ENCODE measurements at places on chromosomes 13 and 19.

DNA sequence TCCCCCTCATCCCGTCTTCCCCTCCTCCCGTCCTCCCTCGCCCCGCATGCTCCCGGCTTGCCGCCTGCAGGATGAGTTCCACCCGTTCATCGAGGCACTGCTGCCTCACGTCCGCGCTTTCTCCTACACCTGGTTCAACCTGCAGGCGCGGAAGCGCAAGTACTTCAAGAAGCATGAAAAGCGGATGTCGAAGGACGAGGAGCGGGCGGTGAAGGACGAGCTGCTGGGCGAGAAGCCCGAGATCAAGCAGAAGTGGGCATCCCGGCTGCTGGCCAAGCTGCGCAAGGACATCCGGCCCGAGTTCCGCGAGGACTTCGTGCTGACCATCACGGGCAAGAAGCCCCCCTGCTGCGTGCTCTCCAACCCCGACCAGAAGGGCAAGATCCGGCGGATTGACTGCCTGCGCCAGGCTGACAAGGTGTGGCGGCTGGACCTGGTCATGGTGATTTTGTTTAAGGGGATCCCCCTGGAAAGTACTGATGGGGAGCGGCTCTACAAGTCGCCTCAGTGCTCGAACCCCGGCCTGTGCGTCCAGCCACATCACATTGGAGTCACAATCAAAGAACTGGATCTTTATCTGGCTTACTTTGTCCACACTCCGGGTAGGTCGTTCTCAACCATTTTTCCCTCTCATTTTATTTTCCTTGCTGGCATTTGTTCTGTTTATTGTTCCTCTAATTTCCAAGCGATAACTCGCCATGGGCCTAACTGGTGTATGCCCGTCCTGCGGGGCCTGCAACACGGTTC, 29.8 kb downstream of the NFIX start:
- no peak for DNase-seq

DNA sequence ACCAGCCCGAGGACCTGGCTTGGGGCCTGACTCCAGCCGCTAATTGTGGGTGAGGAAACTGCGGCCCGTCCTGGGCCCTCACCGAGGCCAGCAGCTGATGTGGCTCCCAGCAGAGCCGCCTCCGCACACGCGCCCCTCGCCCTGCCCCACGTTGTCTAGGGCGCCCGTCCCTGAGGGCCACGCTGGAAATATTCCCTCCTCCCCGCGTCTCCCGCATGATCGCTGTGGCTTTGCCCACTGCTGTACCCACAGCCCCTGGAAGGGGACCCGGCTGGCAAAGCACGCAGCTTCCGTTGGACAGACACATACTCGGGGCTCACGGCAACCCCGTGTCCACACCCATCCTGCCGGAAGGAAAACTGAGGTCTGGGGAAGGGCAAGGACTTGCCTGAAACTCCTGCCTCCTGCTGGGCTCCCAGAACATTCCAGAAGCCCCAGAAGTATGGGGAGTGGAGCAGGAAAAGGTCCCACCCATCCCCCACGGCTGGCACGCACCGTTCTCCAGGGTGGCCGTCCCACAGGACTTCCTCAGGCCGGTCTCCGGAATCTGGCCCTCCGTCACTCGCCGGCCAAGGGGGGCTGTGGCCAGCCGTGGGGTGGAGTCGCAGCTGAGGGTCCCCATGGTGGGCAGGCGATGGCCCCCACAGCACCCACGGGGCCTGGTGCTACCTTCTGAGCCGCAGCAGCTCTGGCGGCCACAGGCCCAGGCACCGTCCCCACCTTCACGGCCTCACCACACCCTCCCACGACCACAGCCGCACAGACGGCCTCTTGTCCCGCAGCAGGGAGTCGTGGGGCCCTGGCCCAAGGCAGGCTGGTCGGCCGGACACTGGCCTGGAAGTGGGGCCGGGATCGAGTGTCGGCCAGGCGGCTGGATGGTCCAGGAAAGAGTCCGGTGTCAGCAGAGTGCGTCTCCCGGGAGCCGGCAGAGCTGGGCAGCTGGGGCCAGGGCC, 13.6 kb upstream of the SHC2 start:
- no peak for DNase-seq

DNA sequence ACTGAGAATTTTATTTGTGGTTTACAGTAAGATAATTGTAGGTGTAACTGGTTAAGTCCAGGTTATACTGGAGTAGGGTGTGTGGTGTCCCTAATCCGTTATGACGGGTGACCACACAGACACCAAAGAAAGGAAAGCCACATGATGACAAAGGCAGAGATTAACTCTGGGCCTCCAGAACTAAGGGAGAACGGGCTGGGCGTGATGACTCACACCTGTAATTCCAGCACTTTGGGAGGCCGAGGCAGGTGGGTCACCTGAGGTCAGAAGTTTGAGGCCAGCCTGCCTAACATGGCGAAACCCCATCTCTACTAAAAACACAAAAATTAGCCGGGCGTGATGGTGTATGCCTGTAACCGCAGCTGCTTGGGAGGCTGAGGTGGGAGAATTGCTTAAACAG, 10.2 kb upstream of the FUT2 start:
- no peak for DNase-seq

GRCh38 chr13:101053301-101054093, 362.8 kb downstream of the NALCN start:
- no peak for DNase-seq

- DNase-seq, result no peak
These were observed 72.4 kb upstream of the RGCC start for GRCh38 chr13:41384749-41385503.

DNA sequence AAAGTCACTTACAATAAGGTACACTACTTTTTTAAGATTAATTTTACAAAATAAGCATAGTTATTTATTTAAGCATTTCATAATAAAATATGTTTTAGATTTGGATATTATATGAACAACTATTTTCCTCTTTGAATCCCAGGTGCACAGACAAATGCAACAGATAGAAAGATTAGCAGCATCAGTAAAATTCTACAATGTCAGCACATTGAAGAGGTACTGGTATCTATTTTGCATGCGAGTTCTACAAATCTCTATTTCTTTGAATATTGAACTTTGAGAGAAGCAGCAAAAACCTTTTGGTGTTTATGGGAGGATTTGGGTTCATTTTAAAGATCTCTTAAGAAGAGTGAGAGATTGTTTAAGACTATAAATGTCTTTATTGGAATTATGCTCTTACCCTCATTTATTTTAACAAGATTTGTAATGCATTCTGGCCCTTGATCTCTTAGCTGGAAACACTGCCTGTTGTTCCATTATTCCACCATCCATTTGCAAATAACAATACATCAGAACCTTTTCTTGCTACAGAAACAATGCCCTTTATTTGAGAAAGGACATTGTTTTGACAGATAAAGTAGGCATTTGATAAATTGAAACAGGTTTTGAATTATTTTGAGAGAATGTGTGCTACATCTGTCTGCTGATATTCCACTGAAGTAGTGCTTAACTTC, 558.8 kb upstream of the KLHL1 start:
- DNase-seq, result no peak

- DNase-seq, result no peak
These were observed 132.7 kb upstream of the KLF12 start for GRCh38 chr13:74266861-74267260.

GRCh38 chr13:102768909-102769308, 4.7 kb downstream of the TEX30 start:
- no peak for DNase-seq

DNA sequence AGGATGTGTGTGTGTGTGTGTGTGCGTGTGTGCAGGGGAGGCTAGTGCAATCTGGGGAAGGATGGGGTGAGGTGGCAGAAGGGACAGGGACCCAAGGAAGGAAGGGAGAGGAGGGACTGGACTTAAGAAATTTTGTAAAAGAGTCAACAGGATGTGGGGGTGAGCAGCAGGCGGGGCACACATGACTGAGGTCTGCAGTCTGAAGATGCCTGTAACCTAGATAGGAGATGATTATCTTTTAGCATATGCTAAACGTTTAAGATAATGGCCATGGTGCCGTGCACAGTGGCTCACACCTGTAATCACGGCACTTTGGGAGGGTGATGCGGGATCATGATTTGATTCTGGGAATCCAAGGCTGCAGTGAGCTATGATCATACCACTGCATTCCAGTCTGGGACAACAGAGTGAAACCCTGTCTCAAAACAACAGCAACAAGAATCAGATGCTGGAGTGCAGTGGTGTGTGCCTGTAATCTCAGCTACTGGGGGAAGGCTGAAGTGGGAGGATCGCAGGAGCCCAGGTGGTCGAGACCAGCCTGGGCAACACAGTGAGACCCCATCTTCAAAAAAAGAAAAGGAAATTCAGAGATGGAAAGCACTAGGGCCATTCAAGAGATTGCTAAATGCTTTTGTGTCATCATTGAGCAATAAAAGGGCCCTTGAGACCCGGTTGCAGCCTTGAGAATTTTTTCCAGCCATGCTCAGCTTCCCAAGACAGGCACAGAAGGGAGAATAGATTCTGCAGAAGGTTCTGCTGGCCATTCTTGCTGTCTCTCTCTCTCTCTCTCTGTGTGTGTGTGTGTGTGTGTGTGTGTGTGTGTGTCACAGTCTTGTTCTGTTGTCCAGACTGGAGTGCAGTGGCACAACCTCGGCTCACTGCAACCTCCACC, 3.8 kb upstream of the ZNF414 start:
- peak; percentile 53 for DNase-seq

DNA sequence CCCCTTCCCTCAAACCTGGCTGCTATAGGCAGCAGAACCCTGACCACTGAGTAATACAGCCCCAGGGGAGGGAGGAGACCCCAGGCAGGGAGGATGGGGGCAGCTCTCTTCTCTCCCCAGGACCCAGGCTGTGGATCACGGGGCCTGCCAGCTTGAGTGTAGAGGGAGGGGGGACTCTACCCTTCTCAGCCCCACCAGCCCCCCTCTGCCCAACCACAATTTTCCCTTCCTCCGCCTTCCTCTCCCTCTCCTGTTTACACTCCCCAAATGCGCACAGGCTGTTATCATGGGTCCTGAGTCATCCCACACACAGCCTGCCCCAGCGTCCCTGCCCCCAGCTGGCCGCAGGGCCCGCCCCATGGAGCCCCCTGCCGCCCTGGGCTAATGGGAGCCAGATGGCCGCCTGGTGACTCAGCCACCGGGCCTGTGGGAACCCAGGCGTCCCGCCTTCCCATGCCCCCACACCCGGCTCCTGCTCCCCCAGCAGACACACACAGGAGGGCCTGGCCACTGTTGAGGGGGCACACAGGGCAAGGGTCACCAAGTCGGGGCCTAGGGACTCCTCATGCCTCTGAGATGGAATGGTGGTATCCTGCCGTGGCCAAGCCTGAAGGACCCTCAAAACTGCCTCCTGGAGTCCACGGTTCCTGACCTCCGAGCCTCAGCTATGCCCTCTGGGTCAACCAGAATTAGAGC, 13.6 kb downstream of the CCDC97 start:
- DNase-seq, result peak; percentile 98

GRCh38 chr13:112596235-112596634, 8.3 kb upstream of the TUBGCP3 start:
- no peak for DNase-seq

GRCh38 chr13:43874504-43875092, 4.9 kb downstream of the CCDC122 start:
- peak; percentile 35 for DNase-seq

GRCh38 chr19:57314146-57314545, 6.1 kb upstream of the ZNF543 start:
- DNase-seq, result no peak

DNA sequence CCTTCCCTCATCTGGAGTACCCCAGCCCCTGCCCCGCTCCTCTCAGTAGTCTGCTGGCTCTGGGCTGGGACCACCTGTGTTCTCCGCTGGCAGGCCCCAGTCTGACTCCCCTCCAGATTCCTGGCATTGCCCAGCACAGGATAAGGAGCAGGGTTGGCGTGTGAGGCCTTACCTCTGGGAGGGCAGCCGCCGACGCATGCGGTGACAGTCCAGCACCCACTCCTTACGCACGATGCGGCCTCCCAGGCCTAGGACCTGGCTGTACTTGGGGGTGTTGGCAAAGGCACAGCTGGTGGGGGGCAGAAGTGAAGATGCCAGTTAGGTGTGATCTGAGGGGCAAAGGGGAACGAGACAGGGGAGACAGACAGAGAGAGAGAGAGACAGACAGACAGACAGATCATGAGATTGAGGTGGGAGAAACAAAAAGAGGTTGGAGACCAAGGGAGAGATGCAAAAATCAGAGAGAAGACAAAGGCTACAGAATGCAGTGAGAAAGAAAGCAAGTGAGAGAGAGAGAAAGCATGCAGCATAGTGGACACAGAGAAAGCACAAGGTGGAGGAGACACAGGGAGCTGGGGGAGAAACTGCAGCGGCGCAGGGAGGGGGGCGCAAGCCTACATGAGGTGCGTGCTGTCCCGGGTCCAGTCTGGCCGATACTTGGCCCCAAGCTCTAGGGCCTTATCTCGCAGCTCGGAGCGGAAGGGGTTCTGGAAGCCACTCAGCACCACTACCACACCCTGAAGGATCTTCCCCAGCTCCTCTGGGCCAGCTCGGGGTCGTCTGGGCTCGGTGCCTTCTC, 18.6 kb downstream of the ZNF575 start:
- DNase-seq, result no peak

DNA sequence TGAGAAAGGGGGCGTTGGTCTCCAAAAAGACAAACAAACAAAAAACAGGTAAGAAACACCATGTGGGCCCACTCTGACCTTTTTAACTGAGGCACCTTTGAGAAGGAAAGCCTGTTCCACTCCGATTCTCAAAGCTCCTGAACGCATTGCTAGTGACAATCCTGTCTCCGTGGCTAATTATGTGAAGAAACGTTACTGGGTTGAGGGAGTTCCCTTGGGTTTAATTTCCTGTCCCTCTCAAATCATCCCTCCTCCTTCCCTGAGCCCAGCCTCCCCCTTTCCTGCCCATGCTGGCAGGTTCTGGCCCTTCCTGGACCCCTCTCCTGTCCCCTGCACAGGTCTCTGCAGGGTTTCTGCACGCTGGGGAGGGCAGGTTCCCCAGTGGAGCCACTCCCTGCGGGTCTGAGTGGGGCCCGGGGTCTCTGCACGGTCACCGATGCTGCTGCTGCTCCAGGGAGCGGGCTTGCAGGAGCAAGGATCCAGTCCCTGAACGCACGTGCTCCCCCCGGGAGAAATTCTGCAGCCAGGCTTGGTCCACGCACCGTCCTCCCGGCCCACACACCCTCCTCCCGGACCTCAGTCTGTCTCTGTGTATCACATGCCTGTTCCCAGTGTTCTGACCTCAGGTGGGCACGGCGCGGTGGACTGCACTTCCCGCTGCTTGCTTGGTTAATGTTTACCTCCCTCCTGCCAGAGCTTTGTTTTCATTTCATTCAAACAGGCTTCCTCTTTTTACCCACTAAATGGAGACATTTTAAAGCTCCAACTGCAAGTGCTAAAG, 76.4 kb upstream of the MCF2L start:
- no peak for DNase-seq

GRCh38 chr19:1318678-1319471, 33.2 kb downstream of the EFNA2 start:
- DNase-seq, result no peak

Measured in fibroblast of skin of right quadriceps (primary cell).